Urinary bladder (tissue), 4 donors: ENCODE measurements at places on chromosomes 1 and 21.

GRCh38 chr1:58585166-58585565 is 8.1 kb upstream of the TACSTD2 start:
- DNase-seq: no peak

GRCh38 chr1:118012515-118013124 is 83.1 kb downstream of the WDR3 start:
- DNase-seq: no peak

- DNase-seq: no peak
Measured at GRCh38 chr1:203048086-203048485, 21.8 kb downstream of the PPFIA4 start.

- DNase-seq: peak; percentile 62
Measured at GRCh38 chr1:27603681-27604578, at the start of gene AHDC1. AHDC1 (minus strand) TSS chr1:27604144; CDS start chr1:27552115, 52,029 bp downstream.

- no peak for DNase-seq
Measured at GRCh38 chr1:59477286-59477685, 180.4 kb downstream of the FGGY start.

- DNase-seq: peak; percentile 6
Measured at GRCh38 chr1:200780545-200781369, 42.1 kb downstream of the CAMSAP2 start.

DNA sequence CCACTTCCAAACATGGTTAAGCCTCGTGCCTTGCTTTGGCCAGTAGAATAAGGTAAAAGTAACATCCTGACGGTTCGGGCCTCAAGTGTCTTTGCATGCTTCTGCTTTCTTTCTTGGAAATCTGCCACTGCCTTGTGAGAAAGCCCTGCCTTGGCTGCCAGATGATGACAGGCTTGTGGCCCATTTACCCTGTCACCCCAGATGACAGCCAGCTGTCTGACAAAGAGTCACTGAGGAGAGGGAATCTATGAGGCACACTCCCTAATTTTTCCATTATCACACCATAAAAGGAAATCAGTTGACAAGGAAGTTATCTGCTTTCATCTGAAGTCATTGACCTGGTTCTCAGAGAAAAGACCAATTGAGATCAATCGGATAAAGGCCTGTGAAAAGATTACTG is 199.8 kb downstream of the USH2A start:
- DNase-seq: no peak

DNA sequence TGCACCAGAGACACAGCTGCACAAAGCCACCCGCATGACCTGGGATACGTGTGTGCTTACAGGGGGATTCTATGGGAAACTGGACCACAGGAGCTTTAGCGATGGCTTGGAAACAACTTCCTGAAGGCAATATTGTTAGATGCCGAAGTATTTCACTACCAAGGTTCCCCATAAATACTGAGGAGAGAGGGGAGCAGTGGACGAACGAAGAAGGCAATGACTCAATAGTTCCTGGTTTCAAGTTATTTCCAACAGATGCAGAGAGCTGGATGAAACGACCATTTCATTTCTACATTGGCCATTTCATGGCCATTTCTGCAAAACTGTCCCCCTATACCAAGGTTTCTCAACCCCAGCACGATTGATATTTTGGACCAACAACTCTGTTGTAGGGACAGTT is 61.3 kb downstream of the CD34 start:
- no peak for DNase-seq

GRCh38 chr21:34360488-34361241 is 3.1 kb upstream of the KCNE2 start:
- DNase-seq: no peak

DNA sequence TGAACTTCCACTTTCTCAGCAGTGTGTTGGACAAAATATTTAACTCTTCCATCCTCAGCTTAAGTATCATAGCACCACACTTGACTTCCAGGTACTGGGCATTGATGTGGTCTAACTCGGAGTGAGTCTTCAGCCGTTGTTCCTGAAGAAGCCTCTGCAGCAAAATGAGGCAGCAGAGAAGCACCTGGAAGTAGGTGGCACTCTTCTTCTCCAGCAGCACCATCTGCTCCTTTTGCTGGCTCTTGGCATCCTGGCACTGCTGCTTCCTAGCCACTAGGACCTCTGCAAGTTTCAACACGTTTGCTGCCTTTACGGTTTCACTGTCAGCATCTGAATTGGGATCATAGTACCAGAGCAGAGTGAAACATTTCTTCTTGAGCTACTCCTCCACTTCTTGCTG is 162.5 kb upstream of the GORAB start:
- no peak for DNase-seq

- DNase-seq: no peak
Measured at GRCh38 chr1:90048043-90048442, 53.1 kb downstream of the ZNF326 start.

GRCh38 chr1:156490401-156491032 is 10.1 kb downstream of the MEF2D start:
- no peak for DNase-seq

DNA sequence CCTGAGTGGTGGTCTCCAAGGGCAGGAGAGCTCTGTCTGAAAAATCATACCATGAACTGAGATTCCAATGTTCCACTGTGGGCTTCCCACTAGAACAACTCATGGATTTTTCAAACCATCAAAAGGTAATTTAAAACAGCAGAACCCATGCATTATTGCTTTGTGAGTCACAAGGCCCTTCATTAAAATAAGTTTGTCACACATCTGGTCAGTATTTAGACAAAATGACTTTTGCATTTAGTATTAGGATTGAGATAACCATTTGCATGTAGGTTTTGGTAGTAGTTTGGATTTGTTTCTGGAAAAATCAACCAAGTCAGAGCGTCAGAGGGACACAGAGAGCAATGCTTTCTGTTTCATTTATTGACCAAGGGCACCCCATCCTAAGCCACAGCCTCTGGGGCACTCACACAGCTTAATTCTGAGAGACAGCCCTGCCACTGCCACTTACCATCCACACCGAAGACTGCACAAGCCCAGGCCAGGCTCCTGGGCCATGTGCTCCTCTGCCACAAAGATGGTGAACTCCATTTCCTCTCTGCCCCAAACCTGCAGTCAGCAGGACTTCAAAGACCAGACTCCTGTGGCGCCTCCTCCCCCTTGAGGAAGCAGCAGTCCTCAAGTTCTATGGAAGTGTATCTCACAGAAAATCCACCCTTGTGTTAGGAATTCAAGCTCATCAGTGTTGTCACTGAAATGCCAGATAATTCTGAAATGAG is 132.6 kb upstream of the DUSP10 start:
- no peak for DNase-seq

DNA sequence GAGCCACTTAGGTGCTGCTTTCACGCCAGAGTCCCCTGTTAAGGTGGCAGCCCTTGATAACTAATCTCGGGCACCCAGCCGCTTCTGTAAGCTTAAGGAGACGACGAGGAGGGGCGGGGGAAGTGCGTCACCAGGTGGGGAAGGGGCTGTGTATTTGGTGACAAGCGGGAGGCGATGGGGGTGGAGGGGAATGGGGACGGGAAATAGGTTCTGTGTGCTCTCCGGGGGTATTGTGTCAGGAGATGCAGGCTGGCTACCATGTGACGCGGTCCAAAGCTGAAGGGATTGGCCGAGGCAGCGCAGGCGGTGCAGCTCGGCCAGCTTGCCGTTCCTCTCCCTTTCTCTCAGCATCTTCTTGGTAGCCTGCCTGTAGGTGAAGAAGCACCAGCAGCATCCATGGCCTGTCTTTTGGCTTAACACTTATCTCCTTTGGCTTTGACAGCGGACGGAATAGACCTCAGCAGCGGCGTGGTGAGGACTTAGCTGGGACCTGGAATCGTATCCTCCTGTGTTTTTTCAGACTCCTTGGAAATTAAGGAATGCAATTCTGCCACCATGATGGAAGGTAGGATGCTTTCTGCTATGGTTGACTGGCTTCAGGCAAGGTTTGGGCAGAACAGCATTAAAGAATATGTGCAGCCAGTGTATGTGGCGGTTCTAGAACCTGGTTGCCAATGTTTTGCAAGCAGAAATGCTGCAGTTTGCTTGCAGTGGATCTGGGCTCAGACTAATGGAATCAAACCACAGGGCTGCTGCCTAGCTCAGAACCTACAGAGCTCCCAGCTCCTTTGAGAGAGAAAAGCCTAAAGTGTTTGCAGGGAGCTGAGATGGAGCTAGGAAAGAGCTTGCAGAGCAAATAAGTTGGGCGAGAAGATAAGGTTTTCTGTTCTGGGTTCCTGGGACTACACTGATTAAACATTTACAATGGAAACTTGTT is at the start of gene SGIP1:
Gene SGIP1 (plus strand): TSS at position 350 of the 937 bp plus-strand sequence. CDS start 206 bp downstream, at position 556.
- peak; percentile 45 for DNase-seq

DNA sequence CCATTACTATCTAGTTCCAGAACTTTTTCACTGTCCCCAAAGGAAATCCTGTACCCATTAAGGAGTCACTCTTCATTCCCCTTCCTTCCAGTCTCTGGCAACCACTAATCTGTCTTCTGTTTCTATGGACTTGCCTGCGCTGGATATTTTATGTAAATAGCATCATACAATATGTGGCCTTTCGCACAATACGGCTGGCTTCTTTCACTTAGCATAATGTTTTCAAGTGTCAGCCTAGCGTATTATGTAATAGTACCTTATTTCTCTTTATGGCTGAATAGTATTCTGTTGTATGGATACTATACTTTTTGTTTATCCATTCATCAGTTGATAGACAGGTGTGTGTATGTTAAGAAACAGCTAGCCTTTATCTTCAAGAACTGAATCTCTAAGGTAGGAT is 14.3 kb downstream of the ATF3 start:
- DNase-seq: no peak
